ENCODE measurements at places on chromosomes 16 and 17.

DNA sequence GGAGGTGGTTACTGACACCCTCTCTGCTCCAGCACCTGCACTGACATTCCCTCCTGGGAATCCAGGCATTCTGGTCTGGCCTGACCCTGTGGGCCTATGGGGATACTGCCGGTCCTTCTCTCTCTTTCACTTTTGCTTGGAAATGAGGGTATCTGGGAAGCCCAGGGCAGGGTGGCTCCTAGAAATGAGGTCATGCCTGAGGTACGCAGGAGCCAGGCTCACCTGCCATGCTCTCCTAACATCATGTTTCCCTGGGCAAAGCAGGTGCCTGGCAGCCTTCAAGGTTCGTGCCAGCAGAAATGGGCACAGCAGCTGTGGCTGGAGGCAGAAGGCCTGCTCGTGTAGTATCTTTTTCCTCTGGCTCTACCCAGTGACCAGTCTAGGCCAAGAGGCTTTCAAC is 3.3 kb downstream of the ITGA3 start:
- no peak for DNase-seq

DNA sequence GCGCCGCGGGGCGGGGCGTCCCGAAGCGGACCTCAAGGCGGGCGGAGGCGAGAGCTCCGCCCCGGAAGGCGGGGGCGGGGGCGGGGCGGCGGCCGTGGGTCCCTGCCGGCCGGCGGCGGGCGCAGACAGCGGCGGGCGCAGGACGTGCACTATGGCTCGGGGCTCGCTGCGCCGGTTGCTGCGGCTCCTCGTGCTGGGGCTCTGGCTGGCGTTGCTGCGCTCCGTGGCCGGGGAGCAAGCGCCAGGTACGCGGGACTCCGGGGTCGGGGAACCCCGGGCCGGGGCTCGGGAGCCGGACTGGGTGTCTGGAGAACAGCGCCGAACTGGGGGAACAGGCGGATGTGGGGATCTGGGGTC is at the start of gene TNFRSF12A:
Gene TNFRSF12A, plus strand, starts transcription at position 122 of the 357 bp plus-strand sequence. Its CDS starts 30 bp downstream, at position 152.
- peak; percentile 77 for DNase-seq

- no peak for DNase-seq
Observed at GRCh38 chr16:47732122-47732521, 271.0 kb downstream of the PHKB start.

DNA sequence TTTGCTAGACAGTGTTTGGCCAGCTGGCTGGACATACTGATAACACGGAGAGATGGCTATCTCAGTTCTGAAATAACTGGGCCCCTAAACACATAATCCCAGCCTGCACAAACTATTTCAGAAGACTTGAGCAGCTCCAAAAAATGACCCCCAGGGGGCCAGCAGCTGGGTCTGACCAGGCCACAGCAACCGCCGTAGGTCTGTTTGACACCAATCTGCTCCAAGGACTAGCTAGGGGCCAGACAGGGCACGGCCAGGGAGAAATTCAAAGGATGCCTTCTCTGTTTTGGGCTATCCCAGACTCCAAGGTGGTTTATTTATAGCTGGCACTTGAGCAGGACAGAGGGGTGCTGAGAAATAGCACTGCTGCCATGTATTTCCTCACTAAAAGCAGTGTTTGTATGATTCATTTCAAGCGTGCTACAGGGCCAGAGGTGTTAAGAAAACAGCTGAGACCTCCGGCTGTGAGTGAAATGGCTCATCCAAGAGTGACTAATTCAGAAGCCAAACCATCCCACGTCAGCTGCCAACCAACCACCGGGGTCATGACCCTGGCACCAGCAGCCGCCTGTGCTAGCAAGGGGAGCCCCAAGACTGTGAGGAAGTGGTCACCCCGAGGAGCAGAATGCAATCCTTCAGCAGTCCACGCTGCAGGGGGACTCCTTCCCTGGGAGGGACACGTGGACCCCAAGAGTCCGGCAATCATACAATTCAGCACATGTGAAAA is 5.7 kb downstream of the GGA2 start:
- peak; percentile 96 for DNase-seq

DNA sequence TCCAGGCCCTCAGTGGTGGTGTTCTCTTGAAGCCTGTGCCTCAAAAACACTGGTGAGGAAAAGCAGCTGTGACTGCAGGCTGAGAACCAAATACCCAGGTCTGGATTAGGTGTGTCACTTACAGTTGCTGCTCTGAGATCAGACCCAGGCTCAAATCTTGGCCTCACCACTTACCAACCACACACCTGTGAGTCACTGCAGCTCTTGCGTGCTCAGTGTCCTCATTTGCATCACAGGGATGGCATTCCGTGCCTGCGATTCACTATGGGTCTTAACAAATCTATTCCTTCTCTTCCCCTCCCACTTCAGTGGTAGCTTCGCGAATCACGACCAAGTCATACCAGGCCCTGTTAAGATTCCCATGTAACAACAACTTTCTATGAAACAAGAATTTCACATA is 233.4 kb upstream of the HSBP1 start:
- DNase-seq: no peak
